ENCODE measurements at places on chromosomes 7 and 10.

DNA sequence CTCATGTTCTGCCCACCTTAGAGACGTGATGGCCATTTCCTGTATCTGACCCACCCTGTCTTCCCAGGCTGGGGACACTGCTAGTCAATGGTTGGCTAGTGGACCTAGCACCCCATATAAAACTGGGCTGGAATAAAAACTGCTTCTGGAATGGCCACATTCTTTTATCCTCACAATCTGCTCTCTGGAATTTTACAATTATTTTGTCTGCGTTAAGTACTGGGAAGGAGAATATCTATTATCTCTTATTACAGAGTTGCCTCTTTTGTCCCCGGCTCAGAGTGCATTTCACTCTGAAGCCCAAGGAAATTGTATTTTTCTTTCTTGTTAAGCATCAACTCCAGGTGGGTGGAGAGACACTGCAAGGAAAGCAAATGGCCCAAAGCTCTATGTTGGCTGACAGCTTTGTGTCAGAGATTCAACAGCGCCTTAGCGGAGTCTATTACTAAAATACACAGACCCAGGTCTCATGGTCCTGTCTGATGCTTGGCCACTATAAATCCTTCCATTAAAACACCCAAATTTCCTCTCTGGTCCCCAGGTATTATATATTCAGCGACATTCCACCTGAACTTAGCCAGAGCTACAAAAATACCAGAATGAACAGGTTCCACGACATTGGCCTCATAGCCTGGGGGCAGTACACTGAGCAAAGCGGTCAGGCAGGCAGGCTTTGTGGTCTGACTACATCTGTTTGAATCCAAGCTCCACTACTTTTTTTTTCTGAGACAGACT lies 121.7 kb downstream of the PRPF18 start:
- no peak for DNase-seq

- DNase-seq: no peak
These were observed 113.9 kb downstream of the IPMK start for GRCh38 chr10:58153751-58154150.

DNA sequence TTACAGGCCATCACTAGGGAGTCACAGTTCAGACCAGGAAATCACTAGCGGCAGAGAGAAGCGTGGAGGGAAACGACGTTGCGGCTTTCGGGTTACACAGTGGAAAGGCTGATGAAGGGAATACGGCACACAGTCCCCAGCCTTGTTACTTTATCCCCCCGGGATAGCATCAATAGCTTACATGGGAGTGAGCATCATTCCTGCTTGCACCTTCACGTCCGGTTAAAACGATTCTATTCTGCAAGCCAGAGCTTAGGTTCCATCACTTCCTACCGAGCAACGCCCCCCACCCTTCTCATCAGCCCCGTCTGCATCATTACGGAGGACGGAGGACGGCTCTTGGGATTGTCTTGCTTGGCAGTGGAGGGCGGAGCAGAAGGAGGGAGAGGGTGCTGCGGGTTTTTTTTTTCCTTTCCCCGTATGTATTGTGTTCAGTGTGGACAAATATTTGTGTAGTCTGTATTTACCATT lies 124.9 kb downstream of the CLEC2L start:
- DNase-seq: no peak

GRCh38 chr10:38127812-38128211 lies 33.7 kb downstream of the ZNF37A start:
- no peak for DNase-seq

GRCh38 chr10:14570800-14571199 lies 203.9 kb downstream of the FAM107B start:
- DNase-seq: no peak

- DNase-seq: no peak
These were observed 114.5 kb downstream of the HIP1 start for GRCh38 chr7:75624134-75624832.

GRCh38 chr10:62402508-62402907 lies 28.3 kb downstream of the ZNF365 start:
- DNase-seq: no peak

DNA sequence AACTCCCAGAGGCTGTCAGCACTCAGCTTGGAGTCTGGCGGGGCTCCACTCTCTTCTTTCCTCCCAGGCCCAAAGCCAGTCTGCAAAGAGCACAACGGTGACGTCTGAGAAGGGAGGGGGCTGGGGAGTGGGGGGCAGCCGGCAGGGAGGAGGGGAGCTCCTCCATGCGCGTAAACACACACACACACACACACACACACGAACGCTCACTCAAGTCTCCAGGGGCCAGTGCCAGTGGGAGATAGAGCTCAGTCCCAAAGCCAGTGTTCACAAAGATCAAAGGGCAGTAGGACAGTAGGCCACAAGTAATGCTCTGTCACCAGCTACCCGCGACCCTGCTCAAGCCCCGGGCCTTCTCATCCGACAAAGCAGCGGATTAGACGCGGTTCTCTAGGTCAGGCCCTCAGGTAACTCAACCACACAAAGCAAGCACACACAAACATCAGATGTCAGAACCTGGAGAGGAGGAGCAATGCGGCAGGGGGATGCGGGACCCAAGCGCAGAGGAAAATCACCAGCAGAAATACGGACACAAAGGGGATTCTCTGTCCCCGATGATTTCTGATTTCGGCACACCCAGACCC lies 19.9 kb downstream of the TCAF1 start:
- no peak for DNase-seq

GRCh38 chr10:83182076-83182475 lies 957.2 kb upstream of the GHITM start:
- DNase-seq: no peak

DNA sequence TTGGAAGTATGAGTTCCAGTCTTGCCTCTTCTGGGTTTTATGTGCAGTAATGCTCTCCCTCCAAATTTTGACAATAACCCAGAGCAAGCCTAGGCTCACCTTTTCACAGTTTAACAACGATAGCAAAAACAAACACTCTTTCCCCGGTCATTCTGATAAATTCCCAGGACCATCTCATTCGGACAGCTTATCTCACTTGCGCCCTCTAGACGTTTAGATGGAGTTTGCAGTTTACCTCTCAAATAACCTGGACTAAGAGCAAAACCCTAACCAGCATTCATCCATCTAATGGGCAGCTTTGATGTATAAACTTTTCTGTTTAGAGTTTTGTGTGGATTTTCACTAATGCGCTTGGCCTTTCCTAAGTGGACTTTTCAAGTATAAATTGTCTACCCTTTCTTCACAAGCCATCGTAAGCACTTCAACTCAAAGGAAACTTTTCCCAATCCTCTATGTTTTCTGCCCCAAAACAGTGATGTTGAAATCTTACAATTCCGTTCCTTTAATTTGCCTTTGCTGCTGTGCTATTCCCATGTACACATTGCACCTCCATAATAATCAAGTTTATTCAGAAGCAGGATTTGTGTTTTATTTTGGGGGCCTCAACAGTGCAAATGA lies 114.9 kb downstream of the HDAC9 start:
- DNase-seq: no peak

All from NCI-H187 treated with DMSO at 0.1 percent for 48 hours (cell line).